ENCODE measurements at places on chromosomes 5 and 9.

- DNase-seq = no peak
These were observed 261.6 kb downstream of the BNC2 start for GRCh38 chr9:16608906-16609305.

DNA sequence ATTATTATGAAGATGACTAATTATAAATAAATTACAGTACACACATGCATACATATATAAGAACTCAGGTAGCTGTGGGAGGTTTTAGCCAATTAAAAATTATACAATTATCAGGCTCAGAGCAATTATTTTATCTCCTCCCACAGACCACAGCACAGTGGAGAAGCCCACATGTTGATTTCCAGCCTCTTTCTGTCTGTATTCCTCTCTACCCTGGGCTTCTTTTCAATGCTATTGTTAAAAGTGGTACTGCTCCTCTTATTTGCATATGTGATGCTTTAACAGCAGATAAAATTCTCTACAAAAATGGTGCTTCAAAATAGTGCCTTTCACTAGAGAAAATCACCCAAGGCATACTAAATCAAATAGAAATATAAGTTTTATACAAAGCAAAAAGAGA, 218.7 kb downstream of the NFIB start:
- DNase-seq = no peak

DNA sequence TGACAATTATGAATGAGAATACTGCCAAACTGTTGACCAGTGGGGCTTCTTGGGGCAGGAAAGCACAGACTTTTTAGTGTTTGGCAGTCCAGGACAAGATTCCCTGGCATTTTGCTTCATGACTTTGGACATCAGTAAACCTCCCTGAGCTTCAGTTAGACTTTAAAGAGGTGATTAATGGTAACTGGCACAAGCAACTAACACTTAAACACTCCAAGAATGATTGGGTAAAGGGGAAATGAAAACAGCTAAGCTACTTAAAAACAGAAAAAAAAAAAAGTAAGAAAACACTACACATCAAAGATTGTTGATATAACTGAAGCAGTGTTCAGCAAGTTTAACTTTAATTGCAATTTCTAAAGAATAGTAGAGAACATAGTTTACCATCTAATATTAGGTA, 13.4 kb downstream of the PAIP1 start:
- DNase-seq = no peak

- DNase-seq = no peak
These were observed 24.9 kb downstream of the TENT2 start for GRCh38 chr5:79636981-79637733.

- DNase-seq = no peak
These were observed 390.6 kb downstream of the DNAH5 start for GRCh38 chr5:13553896-13554295.

GRCh38 chr5:113090336-113091106, 113.9 kb downstream of the DCP2 start:
- no peak for DNase-seq
